Head of caudate nucleus (tissue), 42 donors: ENCODE measurements at places on chromosomes 6 and 20.

DNA sequence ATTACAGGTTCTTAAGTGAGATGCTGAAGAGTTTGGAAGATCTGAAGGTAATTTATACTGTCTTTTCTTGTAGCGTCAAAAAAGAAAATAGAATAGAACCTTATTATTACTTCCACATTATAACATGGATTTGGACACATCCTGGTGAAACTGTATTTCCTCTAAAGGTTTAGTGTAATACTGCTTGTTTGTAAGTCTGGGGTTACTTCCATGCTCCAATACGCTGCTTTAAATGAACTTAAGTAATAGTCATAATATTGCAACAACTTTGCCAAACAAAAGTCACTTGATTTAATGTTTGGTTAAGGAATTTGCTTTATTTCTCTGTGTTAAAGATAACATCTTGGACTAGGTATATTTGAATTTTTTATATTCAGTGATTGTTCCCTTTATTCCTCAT, 11.5 kb upstream of the SNRNP48 start:
- no peak for DNase-seq

GRCh38 chr20:46307139-46307998, 929 bp downstream of the CDH22 start:
- DNase-seq: peak; percentile 51

GRCh38 chr20:19823971-19824370, 65.9 kb downstream of the RIN2 start:
- DNase-seq: peak; percentile 72

GRCh38 chr6:30951907-30952469, 11.2 kb downstream of the MUCL3 start:
- DNase-seq: no peak

DNA sequence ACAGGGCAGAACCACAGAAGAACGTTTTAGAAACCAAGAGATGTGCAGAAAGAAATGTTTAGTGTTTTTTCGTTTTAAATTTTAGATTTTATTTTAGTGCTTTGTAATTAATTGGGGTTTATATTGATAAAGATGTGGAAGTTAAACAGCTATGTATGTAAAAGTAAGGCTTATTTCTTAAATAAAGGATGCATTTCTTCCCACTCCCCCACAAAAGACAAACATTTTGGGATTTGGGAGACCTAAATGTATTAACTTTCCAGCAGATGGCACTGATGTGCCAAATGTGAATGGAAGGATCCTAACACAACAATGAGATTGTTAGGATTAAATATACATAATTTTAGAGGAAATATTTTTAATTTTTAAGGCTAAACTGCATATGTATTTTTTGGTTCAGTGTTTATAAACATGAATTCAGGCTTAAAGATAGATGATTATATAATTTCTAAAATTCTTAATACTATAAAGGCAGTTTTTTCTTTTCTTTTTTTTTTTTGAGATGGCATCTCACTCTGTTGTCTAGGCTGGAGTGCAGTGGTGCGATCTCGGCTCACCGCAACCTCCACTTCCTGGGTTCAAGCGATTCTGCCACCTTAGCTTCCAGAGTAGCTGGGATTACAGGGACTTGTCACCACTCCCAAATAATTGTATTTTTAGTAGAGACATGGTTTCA, 12.0 kb downstream of the PFDN4 start:
- DNase-seq: no peak

- peak; percentile 45 for DNase-seq
Observed at GRCh38 chr6:36289281-36289878, 19.5 kb downstream of the PNPLA1 start.

DNA sequence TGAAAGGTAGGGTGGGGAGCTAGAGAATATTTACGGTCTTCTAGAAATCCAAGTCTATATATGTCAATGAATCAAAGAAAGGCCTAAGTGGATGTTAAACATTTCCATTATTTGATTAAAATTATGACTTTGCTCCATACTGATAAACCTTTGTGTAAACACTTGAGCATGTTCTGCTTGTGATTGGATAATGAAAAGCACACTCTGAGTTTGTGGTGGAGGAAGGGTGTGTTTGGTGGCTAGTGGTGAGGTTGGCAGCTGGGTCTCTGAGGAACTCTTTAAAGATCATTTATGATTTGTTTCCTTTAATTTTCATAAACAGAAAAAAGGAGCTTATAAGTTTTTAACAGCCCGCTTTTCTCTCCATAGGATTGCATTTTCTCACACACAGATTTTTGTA, 84.7 kb downstream of the RFPL4B start:
- no peak for DNase-seq

DNA sequence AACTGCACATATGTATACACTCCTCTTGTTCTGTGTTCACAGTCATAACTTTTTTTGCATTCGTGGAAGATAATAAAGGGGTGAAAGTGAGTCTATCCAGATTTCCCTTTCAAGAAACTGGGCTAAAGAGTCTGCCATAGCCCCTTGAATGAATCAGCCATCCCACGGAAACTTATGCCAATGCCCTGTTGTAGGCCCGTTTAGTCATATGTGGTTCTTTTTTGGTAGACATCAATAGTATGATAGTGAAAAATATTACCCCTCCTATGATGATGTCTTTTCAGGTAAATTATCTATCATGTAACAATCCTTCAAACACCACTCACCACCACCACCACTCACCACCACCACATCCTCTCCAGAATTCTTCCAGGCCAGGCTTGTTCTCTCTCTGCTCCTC, 99.9 kb upstream of the MYLIP start:
- DNase-seq: no peak

- no peak for DNase-seq
Observed at GRCh38 chr20:16279320-16279719, 293.9 kb downstream of the KIF16B start.
